ENCODE measurements at places on chromosomes 7 and 10.

- DNase-seq: no peak
These were observed 141.5 kb downstream of the C10orf105 start for GRCh38 chr10:71578069-71578468.

DNA sequence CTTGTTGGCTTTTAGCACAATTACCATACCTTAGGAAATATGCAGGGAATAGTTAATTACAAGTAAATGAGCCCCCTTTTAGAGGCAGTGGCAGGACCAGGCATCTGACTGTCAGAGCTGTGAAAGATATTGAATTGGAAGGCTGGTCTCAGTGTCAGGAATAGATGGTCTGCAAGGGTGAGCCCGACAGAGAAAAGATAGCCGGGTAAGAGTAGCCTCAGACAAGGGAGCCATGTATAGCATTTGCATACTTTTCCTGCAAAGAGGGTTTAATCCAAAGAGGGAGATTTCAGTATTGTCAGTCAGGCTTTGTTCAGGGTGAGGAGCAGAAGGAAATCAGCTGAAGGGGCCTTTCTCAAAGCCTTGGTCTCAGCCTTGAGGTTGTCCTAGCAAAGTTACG, 128.9 kb upstream of the FZD1 start:
- DNase-seq: no peak

DNA sequence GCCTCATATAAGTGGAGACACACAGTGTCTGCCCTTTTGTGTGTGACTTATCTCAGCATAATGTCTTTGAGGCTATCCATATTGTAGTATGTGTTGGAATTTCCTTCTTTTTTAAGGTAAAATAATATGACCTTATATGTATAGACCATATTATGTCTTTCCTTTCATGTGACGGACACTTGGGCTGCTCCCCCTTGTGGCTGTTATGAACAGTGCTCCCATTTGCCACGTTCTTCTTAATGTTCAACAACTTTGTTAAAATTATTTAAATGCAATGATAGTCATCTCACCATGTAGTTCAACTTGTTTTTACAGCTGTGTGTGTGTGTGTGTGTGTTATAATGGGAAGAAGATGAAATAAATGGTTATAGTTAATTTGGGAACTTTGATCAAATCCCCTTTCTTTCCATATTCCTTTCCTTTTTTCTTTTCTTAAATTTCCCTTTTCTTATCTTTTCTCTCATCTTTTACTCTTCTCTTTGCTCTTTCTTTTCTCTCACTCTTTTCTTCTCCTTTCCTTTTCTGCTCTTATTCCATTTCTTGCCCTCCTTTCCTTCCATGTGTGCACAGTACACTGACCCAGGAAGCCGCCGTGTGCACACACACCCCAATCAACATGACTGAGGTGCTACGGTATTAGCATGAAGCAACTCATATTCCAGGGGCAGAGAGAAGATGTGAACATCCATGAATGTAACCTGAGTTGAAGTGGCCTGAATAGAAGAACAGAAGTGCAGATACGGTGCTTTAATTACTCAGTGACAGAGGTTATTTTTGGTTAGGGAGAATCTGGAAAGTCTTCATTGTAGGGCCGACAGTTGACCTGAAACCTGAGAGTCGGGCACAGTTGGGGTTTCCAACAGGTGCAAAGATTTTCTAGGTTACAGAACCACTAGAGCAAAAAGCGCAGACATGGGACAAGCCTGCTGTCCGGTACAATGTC, 596.6 kb downstream of the SDK1 start:
- DNase-seq: peak; percentile 9

DNA sequence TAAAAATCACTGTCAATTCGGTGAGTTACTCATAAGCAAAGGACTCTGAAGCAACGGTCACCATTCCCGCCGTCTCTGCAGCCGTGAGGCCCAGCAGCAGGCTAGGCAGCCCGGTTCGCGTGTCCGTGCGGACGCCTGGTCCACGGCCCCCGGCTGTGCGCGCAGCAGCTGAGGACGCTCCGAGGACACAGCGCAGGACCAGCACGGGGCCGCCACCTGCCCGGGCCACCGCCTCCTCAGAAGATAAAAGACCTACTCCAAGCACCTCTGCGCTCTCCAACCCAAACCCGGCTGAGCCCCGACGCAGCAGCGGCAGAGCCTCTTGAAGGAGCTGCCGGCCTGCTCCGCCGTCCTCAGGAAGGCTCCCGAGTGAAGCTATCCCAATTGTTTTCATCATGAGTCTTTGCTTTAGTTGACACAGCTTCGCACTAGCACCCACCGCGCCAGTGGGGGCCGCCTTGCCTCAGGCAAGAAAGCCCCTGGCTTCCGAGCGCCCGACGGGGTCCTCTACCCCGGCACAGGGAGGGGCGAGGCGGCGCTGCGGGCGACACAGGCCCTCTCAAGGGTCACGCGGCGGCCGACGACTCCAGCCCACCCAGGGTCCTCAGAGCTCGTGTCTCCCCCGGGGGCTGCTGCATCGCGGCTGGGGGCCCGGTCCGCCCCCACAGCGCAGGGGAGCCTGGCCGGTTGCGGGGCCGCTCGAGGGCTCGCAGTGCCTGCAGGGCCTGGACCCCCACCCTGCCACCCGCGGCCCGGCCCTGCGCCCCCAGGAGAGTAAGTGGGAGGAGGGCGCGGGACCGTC, 16.9 kb upstream of the GPR146 start:
- DNase-seq: no peak

DNA sequence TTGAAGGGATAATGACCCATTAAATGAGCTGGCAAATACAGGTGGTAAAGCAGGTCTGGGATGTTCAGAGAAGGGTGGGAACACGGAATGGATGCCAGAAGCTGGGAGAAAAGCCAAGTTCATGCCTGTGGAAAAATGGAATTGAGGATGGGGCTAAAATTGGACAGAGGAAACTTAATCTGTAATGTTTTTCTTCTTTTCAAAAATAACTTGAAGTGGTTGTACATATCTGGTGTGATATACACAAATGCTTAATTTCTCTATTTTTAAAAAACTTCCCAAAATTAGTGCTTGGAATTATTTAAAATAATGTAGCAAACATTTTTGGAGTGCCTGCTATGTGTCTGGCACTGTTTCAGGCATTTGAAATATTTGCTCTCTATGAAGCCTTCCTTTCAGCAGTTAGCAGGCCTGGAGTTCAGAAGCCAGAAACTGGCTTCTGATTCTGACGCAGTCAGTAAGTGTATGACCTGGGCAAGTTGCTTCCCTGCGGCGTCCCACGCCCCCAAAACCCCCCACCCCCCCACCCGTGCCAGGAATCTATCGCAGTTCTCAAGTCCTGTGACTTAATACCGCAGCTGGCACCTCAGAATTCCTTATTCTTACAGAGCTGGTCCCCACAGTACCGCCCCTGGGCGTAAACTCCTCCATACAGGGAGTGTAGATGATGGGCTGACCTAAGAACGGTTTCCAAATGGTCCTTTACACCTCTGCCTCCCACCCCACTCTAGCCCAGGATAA, 828 bp upstream of the MALSU1 start:
- DNase-seq: no peak

- no peak for DNase-seq
These were observed 469 bp downstream of the MSS51 start for GRCh38 chr10:73432646-73433537.

DNA sequence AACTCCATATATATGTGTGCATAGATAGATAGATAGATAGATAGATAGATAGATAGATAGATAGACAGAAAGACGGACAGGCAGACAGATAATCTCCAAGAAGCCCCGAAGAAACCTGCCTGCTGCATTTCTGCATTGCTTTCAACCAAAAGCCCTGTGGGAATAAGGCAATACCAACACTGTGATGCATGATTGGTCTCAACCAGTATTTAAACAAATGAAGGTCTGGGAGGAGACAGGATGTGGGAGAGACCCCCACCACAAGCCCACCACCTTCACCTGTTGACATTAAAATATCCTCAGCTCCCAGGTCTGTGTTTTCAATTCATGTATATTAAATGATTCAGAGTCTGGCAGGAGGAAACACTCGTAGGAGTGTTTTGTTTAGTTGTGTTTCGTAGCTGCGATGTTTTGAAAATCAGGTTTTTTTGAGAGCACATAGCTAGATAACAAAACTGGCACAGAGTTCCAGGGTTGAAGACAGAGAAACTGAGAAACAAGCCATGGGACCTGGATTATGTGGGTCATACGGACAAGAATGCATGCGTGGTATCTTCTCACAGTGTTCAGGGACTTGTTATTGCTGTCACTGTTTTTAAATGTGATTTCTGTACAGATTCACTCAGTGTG, 200.7 kb upstream of the AHR start:
- no peak for DNase-seq

DNA sequence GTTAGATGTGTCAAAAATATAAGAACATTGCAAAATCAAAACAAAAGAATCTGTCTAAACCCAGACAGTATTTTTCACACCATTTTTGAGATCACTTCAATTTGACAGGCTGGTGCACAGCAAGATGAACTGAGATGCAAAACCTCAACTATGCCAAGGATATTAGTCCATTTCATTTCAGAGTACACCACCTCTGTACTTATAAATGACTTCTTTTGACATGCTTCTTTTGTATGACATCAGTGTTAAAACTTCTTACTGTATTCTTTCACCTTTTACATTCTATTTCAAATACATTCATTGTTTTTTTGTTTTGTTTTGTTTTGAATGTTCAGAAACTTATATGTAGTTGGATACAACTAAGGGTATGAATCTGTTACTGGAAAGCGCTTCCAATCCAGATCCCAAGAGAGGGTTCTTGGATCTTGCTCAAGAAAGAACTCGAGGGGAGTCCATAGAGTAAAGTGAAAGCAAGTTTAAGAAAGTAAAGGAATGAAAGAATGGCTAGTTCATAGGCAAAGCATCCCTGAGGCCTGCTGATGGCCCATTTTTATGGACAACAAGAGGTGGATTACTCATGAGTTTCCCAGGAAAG, 23.5 kb upstream of the GPR141 start:
- DNase-seq: no peak

DNA sequence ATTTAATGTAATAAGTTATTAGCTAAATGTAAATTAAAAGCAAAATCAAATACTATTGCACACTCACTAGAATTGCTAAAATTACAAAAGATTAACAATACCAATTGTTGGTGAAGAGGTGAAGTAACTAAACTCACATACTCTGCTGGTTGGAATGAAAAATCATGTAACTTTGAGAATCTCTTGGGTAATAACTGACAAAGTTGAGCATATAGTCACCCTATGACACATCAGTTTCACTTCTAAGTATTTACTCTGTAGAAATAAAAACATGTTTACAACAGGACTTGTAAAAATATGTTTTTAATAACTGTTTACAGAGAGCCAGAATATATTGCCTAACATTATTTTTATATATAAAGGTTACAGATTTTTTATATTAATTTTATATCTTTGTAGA, 33.6 kb downstream of the CNTNAP2 start:
- DNase-seq: no peak

GRCh38 chr7:97078023-97078969, 39.2 kb upstream of the SDHAF3 start:
- no peak for DNase-seq

- no peak for DNase-seq
These were observed 21.6 kb downstream of the RBM28 start for GRCh38 chr7:128322040-128322643.

GRCh38 chr7:112515989-112516388, 35.2 kb downstream of the LSMEM1 start:
- DNase-seq: no peak

GRCh38 chr10:3982746-3983442, 197.9 kb upstream of the KLF6 start:
- DNase-seq: no peak

- peak; percentile 34 for DNase-seq
These were observed 1.1 kb downstream of the HNRNPA2B1 start for GRCh38 chr7:26199301-26200037.

GRCh38 chr10:44977287-44978212, 1.1 kb downstream of the DEPP1 start:
- DNase-seq: no peak

DNA sequence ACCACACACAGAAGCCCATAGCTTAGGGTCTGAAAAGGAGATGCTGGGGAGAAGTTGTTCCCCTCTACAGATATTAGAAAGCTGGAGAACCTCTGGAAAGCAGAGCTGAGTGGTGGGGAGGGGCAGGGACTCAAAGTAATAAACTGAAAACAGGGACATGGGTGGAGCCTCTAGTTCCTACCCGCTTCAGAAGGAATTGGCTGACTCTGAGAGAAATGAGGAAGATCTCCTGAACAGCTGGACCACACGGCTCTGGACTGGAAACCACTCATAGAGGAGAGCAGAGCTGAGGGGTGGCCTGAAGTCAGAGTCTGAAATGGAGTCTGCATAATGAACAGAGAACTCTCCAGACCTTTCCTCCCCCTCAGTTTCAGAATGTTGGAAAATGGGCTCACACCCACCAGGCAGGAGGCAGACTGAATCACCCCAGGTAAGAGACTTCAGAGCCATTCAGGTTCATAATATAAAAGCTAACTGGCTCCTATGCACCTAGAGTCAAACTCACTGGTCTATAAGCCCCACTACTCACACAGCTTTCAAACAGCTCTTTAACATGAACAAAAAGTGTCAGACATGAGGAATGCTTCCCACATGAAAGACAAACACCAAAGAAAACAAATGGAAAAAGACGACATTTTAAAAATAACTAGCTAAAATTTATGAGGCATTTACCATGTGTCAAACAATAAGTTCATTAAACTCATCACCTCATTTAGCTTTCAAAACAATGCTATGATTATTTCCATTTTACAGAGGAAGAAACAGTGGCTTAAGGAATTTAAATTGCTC, 68.1 kb downstream of the RNF216 start:
- DNase-seq: no peak

DNA sequence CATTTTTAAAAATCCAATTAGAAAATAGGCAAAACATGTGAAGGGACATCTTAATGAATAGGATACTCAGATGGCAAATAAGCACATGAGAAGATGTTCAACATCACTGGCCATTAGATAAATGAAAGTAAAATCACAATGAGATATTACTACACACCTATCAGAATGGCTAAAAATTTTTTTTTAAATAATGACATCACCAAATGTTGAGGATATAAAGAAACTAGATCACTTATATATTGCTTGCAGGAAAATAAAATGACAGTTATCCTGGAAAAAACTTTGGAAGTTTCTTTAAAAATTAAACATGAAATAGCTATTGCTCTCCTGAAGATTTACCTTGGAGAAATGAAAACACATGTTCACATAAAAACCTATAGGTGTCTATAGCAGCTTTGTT, 127.8 kb downstream of the ALOX5 start:
- DNase-seq: no peak

GRCh38 chr10:111323389-111323966, 246.6 kb downstream of the ADRA2A start:
- no peak for DNase-seq

GRCh38 chr7:44985033-44985695, 6.3 kb upstream of the MYO1G start:
- DNase-seq: no peak

- DNase-seq: no peak
These were observed 538.0 kb downstream of the DNAJB6 start for GRCh38 chr7:157874870-157875229.

All from endothelial cell (in vitro differentiated cells).